ENCODE measurements at places on chromosomes 12 and 14.
A peak's percentile ranks its signal among the peaks of the same experiment; 100 is the strongest.

DNA sequence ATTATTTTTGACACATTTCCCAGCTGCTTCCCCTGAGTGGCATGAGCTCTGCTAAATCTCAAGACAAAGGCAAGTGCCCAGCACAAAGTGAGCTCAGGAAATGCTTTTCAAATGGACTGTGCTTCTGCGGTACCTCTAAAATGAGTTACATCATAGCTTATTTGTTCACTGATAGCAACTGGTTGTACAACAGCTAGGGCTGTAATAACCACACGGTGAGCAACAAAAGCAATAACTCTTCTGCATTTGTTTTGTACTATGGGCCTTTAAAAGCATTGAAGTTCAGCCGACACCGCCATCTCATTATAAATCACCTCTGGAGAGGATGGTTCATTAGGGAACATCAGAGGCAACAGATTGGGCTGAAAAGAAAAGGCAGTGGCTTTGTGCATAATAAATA is 475.0 kb downstream of the GLT1D1 start:
- peak; percentile 85 for DNase-seq

- DNase-seq: no peak
Measured at GRCh38 chr12:47899466-47899865, 5.3 kb downstream of the VDR start.

DNA sequence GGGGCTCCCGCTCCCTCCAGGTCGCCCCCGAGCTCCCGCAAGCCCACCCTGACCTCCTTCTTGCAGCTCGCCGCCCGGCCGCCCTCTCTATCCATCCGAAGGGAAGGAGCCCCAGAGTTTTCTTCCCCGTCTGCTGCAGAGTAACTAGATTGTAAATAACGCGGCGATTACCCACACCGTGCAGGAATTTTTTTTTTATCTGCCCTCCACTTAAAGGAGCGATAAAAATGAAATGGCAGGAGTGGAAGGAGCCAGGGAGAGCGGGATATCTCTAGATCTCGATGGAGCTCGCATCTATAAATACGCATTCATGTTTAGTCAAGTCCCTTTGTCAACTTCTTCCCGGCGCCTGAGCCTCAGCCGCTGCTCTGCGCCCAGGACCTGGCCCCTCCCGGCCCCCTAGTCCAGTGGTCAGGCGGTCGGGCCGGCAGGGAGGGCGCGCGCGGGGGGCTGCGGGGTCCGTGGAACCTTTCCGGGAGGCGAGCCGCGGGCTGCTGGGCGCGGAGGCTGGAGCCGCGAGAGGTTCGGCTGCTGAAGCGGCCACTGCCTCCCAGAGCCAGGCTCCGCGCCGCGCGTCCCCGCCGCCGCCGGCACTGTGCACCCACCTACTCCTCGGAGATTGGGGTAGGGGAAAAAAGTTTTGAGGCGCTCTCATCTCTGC is 386.0 kb downstream of the BCAT1 start:
- peak; percentile 72 for DNase-seq

- DNase-seq: no peak
Measured at GRCh38 chr12:55746174-55746912, 3.4 kb downstream of the GDF11 start.

DNA sequence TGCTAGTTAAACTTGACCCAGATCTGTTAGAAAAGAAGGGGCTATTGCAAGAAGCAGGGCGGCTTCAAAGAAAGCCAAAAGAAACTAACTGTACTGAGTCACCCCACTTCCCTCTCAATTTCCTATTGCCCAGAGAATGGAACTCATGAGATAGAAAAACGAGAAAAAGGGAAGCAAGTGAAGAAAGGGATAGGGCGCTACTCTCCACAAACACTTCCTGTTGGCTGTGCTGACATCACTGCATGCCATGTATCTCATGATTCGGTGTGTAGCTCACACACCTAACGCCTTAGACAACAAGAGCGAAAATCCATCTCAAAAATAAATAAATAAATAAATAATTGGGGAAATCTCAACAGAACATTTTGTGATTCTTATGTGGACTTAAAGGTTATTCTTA is 13.0 kb upstream of the P2RX4 start:
- DNase-seq: no peak

GRCh38 chr12:65534238-65534841 is 255.9 kb downstream of the MSRB3 start:
- DNase-seq: no peak

DNA sequence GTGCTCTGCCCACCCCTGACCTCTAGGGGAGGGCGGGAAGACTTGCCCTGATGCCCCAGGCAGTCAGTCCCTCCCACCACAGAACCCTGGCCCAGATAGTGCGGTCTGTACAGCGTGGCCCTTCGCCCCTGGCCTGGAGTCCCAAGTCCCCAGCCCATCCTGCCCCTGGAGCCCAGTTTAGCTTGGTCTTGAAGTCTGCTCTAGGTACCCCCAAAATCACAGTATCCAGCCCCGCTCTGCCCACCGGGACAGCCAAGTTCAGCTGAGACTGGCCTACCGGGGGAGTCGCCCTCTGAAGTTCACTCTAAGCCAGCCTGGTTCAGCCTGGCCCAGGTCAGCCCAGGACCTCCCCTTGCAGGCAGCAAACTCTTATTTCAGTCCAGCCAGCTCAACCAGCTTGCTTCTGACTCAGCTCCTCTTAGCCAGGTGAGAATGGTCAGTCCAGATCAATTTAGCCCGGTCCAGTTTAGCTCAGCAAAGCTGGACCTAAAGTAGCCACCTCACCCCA is 75.9 kb downstream of the TMEM121 start:
- no peak for DNase-seq

DNA sequence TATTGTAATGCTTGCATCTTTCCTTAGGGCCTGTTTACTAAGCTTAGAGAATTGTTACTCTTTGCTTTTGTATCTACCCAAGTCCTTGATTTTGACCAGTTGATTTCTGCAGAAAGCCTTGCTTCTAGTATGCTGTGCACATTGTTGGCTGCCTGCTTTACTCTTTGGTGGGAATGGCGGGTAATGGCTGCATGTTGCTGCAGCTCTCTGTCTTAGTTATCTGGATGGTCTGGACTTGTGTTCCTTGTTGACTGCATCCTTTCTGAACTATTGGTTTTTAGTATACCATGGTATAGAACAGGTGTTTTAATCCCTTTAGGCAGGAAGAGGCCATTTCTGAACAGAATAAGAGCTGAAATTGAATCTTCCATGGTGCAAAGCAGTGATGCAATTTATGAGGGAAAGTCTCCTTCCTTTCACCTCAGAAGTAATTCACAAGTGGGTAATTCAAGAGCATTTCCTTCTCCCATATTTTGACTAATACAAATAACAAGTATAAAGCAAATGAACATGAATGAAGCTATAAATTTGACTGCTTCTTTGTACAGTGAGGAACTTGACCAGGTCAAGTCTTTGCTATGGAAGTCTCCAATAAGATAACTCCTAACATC is 466.4 kb downstream of the NPAS3 start:
- DNase-seq: no peak

DNA sequence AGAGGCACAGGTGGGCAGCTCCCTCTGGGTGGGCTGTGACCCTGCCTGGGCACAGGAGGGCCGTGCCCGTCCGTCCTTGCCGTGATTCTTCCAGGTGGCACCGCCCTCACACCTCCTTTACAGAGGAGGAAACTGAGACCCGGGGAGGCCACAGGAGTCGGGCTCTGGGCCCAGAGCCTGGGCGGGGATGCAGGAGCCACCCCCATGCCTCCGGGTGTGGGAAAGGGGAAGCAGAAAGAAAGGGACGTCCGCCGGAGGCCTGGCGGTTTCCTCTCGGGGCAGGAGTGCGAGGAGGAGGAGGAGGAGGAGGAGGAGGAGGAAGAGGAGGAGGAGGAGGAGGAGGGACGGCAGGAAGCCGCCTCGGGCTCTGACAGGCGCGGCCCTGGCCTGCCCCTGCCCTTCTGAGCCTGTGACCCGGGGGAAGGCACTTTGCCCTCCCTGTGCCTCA is 23.0 kb downstream of the SH2B3 start:
- no peak for DNase-seq

GRCh38 chr14:75714991-75715390 is 53.9 kb downstream of the TTLL5 start:
- no peak for DNase-seq
